GM23248 (cell line): ENCODE measurements at places on chromosomes 6 and 20. TPM values are rescaled to one million over a fixed set of nuclear protein-coding genes. Genes with fewer than 3 reads are reported as not detected.

GRCh38 chr6:15166121-15166520 is 79.7 kb upstream of the JARID2 start:
- DNase-seq = no peak
- no peak overlapping the region for H3K27ac ChIP-seq
- H3K36me3 ChIP-seq = no peaks in the 10 kb centered on the region

DNA sequence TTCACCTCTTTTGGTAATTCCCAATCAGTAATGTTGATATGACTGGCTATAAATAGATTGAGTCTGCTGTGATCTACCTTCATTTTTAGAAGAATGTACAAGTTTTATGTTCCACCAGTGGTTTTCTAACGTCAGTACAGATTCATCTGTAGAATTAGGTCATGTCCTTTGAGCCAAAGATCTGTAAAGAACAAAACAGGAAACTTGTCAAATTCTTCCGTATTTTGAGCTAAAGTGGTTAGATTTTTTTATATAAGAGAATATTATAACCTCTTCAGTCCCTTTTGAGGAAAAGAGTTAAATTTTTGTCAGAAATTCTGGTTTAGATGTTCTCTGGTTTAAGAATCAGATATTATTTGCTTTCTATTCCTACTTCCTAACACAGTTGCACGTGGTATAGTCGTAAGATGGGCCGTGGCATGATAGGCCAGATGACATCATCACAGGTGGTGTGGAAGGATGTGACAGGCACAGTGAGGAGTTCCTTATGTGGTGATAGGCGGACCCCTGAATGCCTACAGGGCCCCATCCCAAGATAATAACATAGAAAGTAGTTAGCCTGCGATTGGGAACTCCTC is 62.3 kb downstream of the SNX9 start:
- no peak for DNase-seq
- H3K27ac ChIP-seq = no peak overlapping the region
- H3K4me1 ChIP-seq = no peaks in the 10 kb centered on the region; the same call in 1 of the 2 replicates
- no peaks in the 10 kb centered on the region for H3K27me3 ChIP-seq

GRCh38 chr6:133227344-133227743 is 13.8 kb upstream of the EYA4 start:
- H3K27ac ChIP-seq = no peak overlapping the region
- no peaks in the 10 kb centered on the region for H3K36me3 ChIP-seq
- no peaks in the 10 kb centered on the region for H3K4me1 ChIP-seq
- H3K4me3 ChIP-seq = no peak overlapping the region

DNA sequence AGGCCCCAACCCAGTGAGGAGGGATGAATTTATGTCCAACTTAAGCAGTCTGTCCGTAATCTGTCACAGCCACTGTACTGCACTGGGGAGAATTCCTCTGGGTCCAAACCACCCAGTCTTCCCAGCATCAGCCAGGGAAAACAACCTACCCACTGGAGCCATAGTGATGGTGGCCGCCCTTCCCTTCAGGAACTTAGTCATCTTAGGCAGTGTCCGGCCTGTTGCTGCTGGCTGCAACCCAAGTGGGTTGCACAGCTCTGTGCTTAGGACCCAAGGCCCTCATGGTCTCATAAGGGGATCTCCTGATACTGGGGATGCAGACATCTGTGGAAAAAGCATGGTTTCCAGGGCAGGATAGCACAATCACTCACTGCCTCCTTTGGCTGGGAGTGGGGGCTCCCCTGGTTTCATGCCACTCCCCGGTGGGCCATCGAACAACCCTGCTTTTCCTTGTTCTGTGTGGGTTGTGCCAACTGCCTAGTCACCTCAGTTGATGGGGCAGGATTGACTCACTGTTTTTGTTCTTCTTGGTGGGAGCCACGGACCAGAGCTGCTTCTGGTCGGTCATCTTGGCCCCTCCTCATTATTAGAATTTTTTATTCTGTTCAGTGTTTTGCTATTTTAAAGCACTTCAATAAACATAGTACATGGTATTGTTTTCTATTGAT is 591.9 kb downstream of the DOK5 start:
- DNase-seq = no peak
- H3K27ac ChIP-seq = no peak overlapping the region
- no peaks in the 10 kb centered on the region for H3K4me1 ChIP-seq
- no peaks in the 10 kb centered on the region for H3K36me3 ChIP-seq

- peaks cover 7% of the 10 kb centered on the region; the same call in 1 of the 2 replicates for H3K4me1 ChIP-seq
- H3K36me3 ChIP-seq = no peaks in the 10 kb centered on the region
- peak overlapping the region; percentile 85 for H3K4me3 ChIP-seq
- DNase-seq = peak; percentile 72
- peaks cover 9% of the 10 kb centered on the region; the same call in 1 of the 2 replicates for H3K27me3 ChIP-seq
Observed at GRCh38 chr6:36386495-36387439, 702 bp downstream of the ETV7 start.

GRCh38 chr6:96304997-96305396 is 216.6 kb upstream of the UFL1 start:
- H3K27me3 ChIP-seq = no peaks in the 10 kb centered on the region
- DNase-seq = no peak
- no peak overlapping the region for H3K4me3 ChIP-seq

GRCh38 chr6:118650582-118651281 is 659 bp downstream of the CEP85L start:
- no peaks in the 10 kb centered on the region for H3K27me3 ChIP-seq
- H3K4me3 ChIP-seq = peak overlapping the region; percentile 89
- peak; percentile 68 for DNase-seq

DNA sequence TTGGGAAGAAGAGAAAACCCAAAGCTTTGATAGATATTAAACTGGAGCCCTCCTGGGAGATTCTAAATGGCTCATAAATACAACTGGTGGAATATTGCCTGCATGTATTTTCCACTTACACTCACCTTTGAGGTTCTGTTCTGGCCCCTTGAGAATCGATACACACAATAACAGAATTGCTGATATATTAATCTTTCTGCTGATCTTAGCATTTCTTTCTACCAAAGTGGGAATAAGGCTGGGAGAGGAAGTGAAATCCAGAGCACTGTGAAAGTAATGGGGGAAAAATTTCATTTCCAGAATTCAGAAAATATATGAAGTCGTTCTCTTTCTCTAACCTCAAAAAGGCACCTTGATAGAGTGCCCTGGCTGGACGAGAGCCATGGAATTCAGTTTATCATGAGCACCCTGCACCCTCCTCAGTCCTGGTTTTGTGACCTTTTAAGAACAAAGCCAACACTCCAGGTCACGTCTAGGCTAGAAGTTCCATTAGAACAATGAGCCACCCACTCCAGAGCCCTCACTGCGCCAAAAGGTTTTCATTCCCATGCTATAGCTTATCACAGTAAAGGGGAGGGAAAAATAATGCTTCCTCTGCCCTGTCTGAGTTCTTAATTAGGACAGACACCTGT is 244.5 kb downstream of the CD83 start:
- H3K27me3 ChIP-seq = no peaks in the 10 kb centered on the region
- no peak overlapping the region for H3K27ac ChIP-seq
- H3K36me3 ChIP-seq = no peaks in the 10 kb centered on the region
- no peak overlapping the region for H3K4me3 ChIP-seq
- DNase-seq = no peak

GRCh38 chr6:84618836-84619235 is 145.6 kb downstream of the TBX18 start:
- no peaks in the 10 kb centered on the region for H3K27me3 ChIP-seq
- H3K4me3 ChIP-seq = no peak overlapping the region
- peaks cover 30% of the 10 kb centered on the region for H3K4me1 ChIP-seq
- no peaks in the 10 kb centered on the region for H3K36me3 ChIP-seq
- H3K27ac ChIP-seq = peak overlapping the region; percentile 90
- DNase-seq = peak; percentile 56

DNA sequence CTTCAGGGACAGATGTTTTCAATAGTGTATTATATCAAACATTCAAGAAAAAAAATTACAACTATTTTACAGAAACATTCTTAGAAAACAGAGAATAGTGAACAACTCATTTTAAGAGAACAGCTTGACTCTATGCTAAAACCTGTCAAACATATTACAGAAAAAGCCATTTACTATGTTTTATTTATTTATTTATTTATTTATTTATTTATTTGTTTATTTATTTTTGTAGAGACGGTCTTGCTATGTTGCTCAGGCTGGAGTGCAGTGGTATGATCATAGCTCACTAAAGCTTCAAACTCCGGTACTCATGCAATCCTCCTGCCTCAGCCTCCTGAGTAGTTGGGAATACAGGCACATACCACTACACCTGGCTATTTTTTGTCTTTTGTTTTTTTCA is 317.9 kb upstream of the HTR1E start:
- DNase-seq = no peak
- H3K27me3 ChIP-seq = no peaks in the 10 kb centered on the region
- H3K4me1 ChIP-seq = no peaks in the 10 kb centered on the region
- H3K4me3 ChIP-seq = no peak overlapping the region

DNA sequence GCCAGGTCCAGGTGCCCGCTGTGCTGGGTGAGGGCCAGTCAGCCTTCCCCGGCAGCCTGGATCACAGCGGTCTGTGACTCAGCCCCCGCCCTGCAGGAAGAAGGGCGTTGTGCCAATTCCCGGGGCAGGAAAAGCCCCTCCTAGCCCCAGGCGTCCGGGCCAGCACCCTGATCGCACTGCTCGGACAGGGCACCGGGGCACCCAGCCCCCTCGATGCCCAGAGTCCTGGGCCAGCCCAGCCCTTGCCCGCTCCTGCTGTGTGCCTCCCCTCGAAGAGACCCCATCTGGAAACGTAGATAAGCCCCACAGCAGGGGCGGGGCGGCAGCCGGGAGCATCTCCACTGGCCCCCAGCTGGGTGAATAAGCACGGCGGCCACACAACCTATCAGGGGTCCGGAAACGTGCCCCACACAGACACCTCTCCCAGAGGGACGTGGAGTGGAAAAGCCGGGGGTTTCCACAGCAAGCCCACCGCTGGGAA is 9.9 kb downstream of the LAMA5 start:
- no peaks in the 10 kb centered on the region for H3K27me3 ChIP-seq
- H3K27ac ChIP-seq = no peak overlapping the region
- peak; percentile 90 for DNase-seq
- H3K4me1 ChIP-seq = peaks cover 33% of the 10 kb centered on the region

- H3K4me1 ChIP-seq = peaks cover 11% of the 10 kb centered on the region; the same call in 1 of the 2 replicates
- H3K4me3 ChIP-seq = no peak overlapping the region
- H3K27ac ChIP-seq = no peak overlapping the region
- H3K27me3 ChIP-seq = no peaks in the 10 kb centered on the region
- no peak for DNase-seq
- H3K36me3 ChIP-seq = no peaks in the 10 kb centered on the region; the same call in 1 of the 2 replicates
Observed at GRCh38 chr20:18635380-18635779, 47.5 kb downstream of the DTD1 start.

- peak; percentile 77 for DNase-seq
- H3K36me3 ChIP-seq = no peaks in the 10 kb centered on the region
- no peaks in the 10 kb centered on the region for H3K4me1 ChIP-seq
- H3K27me3 ChIP-seq = no peaks in the 10 kb centered on the region
- no peak overlapping the region for H3K27ac ChIP-seq
- H3K4me3 ChIP-seq = no peak overlapping the region
Observed at GRCh38 chr6:25601800-25602673, 50.0 kb upstream of the SCGN start.

DNA sequence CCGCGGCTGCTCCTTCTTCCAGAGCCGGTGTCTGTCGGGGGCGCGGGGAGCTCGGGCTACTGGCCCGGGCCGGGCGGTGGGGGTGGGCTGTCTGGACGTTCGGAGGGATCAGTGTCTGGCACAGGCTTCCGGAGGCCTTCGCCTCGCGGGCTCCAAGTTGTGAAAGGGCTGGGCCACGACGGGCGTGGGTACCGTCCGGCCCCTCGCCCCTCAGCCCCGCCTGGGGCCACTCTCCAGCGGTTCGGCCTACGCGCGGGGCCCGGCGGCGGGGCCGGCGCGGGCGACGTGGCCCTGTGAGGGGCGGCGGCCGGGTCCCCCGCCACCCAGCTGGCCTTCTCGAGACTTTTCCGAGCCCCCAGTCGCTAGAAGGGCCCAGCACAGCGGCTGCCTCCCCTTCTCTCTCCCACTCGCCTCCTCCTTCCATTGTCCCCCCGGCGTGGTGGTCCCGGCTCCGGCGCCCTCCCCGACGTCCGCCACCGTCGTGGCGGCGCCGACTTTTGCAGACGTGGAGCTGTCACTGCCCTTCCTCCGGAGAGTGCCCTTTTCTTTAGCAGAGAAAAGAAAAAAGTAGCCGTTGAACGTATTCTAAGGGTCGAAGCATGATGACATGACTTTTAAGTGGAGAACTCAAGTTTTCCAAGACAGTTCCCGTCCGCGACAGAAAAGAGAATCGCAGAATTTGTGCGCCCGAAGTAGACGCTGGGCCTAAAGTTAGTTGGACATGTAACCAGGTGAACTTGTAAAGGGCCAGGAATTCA is 571 bp downstream of the ITCH start:
- no peaks in the 10 kb centered on the region; the same call in 1 of the 2 replicates for H3K36me3 ChIP-seq
- no peaks in the 10 kb centered on the region for H3K27me3 ChIP-seq
- peak; percentile 83 for DNase-seq
- H3K27ac ChIP-seq = peak overlapping the region; percentile 96

DNA sequence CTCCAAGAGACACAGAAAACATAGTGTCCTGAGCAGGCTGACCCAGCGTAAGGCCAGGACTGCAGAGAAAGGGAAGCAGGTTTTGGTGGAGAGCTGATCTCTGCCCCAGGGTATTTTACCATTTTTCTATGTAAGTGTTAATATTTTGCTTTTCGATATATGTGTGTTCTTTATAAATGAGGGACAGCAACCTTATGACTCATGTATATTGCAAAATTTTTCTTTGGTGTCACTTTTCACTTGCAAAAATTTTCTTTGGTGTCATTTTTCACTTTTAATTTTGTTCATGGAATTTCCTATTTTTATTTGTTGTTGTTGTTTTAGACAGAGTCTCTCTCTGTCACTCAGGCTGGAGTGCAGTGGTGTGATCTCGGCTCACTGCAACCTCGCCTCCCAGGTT is 34.6 kb upstream of the PXDC1 start:
- H3K36me3 ChIP-seq = no peaks in the 10 kb centered on the region
- no peak overlapping the region for H3K4me3 ChIP-seq
- no peaks in the 10 kb centered on the region for H3K27me3 ChIP-seq

- no peaks in the 10 kb centered on the region for H3K36me3 ChIP-seq
- peaks cover 17% of the 10 kb centered on the region for H3K4me1 ChIP-seq
- no peak overlapping the region for H3K27ac ChIP-seq
- H3K27me3 ChIP-seq = no peaks in the 10 kb centered on the region
- no peak overlapping the region for H3K4me3 ChIP-seq
- peak; percentile 44 for DNase-seq
Observed at GRCh38 chr20:39829256-39829655, 859.8 kb downstream of the MAFB start.

DNA sequence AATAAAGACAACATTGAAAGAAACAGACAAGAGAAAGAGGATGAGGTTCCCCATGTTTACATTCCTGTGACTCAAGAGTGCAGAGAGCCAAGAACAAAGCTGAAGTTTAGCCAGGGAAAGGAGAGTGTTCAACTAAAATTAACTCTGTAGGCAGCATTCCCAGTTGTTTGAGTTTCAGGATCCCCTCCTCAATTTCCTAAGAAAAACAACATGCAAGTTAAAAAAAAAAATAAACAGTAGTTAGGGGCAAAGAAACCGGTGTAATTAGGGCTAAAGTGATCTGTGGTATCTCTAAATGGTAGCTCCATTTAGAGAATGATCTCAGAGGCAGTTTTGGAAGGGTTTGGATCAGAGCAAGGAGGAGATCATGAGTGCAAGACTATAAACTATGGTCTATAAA is 30.9 kb upstream of the RAB23 start:
- no peaks in the 10 kb centered on the region for H3K36me3 ChIP-seq
- H3K4me1 ChIP-seq = peaks cover 34% of the 10 kb centered on the region
- H3K4me3 ChIP-seq = no peak overlapping the region
- DNase-seq = peak; percentile 74
- no peaks in the 10 kb centered on the region for H3K27me3 ChIP-seq
- peak overlapping the region; percentile 55 for H3K27ac ChIP-seq

Gene SLC22A16
- not detected in 2 replicates for total RNA-seq

Gene TCF21
- 2.4 and 4.1 TPM in 2 replicates for total RNA-seq

Gene MTFR2
- total RNA-seq = not detected in 2 replicates

Gene TNFRSF21
- 2.9 and 3.9 TPM in 2 replicates for total RNA-seq

Gene TCF15
- total RNA-seq = not detected in 2 replicates

Gene SYS1
- 27.3 and 38.7 TPM in 2 replicates for total RNA-seq

Gene FNDC11
- 0.65 TPM in 1 of 2 replicates, not detected in the other for total RNA-seq

Gene RGS19
- total RNA-seq = 7.0 and 13.2 TPM in 2 replicates

Gene EPPIN
- not detected in 2 replicates for total RNA-seq

Gene GRIK2
- total RNA-seq = 0.38 and 7.1 TPM in 2 replicates

Gene ELOVL4
- 7.0 and 8.5 TPM in 2 replicates for total RNA-seq

Gene LRP11
- 108 and 168 TPM in 2 replicates for total RNA-seq
